ENCODE measurements at places on chromosomes 1 and 21.
A peak's percentile ranks its signal among the peaks of the same experiment; 100 is the strongest.

- no peak for DNase-seq
Observed at GRCh38 chr1:224755586-224755985, 139.5 kb downstream of the CNIH3 start.

DNA sequence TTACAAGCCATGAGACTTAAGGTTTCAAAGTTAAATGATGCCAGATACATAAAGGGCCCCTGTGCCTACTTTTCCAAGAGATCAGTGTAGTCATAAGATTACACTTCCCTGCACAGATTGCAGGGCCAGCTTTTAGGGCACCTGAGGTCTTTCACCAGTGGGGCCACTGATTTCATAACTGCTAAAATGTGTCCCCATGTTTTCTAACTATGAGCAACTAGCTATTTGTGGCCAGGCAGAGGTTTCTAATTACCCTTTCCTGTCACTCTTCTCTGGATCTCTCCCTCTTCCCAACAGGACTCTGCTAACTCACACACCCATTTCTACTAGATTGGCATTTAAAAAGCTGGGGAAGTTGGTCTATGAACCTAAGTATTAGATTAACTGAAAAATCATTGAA, 207.1 kb upstream of the SGIP1 start:
- no peak for DNase-seq

DNA sequence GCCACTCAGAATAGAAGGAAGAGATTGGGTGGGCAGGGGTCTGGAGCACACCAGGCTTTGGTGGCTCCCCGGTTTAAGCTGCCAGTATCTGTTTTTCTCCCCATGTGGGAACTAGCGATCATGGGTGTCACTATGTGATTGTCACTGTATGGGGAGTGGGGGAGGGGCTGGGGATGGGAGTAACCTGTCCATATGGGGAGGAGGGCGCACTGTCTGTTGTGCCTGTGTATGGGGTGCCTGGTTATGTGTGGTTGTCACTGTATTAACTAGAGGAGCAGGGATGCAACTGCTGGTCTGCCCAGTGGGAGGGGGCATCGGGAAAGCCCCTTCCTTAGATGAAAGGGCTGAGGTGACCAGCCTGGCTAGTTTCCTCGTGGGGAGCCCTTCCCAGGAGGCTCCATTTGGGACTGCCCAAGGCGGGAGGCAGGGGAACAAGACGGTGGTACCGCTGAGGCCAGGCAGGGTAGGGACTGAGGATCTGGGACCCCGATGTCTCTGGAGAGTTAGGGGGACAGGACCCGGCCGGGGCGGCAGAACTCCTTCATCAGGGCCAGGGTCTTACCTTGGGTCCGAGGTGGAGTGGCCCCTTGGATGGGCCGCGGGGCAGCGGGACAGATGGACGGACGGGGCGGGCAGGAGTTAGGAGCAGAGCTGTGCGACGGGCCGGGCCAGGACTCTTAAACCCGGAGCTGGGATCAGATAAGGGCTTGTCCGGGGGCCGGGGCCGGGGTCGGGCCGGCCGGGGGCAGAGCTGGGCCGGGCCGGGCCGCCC, at the start of gene KCNJ10:
Gene KCNJ10 (minus strand): TSS at position 701 of the 772 bp plus-strand sequence. CDS start 27,628 bp downstream, outside the sequence.
- DNase-seq, result no peak

DNA sequence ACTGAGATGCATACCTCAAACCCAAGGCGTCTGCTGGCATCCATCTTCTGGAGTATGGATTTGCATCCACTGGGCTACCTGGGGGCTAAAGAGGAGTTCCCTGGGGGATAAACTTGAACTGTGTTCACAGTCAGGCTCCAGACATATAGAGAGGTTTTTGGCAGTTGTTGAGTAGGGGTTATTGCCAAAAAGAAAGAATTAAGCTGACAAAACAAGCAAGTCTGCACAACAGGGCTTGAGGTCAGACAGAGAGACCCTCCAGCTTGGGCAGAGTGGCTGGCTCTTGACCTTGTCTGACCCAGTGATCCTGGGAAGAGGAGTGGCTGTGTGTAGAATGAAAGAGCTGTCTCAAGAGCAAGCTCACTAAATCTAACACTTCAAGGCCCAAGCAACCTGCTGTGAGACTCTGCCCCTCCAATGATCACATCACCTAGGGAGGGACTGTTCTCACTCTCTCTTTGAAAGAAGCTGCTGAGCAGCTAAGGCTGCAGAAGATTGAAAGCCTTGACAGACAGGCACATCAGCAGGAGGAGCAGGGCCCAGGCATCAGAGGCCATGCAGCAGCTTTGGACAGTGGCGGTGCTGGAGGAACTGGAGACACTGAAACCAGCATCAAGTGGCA, 61.5 kb downstream of the SYT2 start:
- no peak for DNase-seq

GRCh38 chr1:87965193-87965592, 636.5 kb downstream of the LMO4 start:
- DNase-seq, result no peak

DNA sequence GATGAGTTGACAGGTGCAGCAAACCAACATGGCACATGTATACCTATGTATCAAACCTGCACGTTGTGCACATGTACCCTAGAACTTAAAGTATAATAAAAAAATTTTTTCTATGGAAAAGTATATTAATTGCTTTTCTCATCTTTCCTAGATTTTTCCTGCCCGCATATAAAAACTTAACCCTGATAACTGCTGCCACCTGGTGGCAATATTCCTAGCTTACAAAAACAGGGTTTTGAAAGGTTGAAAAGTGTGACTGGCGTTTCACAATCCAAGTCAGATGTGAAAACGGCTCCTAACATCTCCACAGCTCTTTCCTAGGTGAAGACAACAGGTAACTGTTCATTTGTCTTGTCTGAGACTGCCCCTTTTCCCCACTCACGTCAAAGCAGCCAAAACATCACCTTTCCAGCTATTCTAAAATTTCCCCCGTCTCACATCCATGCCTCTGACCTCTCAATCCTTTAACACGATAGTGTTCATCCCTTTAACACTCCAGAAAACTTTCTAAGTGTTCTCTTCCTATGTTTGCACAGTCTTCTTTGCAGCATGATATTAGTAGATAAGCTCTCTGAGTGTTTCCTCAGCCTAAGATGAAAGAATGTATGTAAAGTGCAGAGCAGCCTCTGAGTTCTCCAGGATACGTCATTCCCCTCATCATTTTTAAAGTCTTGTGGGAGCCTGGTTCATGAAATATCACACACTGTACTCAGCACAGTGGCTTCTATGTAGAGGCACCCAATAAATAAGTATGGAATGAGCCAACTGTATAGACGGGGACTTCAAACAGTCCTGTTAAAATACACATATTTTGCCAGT, 27.5 kb downstream of the OVGP1 start:
- DNase-seq, result peak; percentile 10

DNA sequence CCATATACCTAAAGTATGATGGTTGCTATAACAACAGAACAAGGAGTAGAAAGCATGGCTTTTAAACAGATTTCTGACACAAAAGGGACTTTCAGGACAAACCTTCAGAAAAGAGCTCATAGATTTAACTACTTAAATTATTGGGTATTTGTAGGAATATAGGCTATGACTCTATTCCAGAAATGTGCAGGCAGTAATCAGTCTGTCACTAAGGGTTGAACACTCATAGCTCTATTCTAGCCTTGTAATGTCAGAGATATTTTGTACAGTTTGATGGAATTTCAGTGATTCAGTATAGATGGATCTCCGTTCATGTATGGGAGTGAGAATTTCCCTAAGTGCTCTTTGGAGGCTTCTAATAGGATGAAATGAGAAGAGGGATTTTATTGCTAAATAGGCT, 82.8 kb downstream of the EXTL2 start:
- no peak for DNase-seq

DNA sequence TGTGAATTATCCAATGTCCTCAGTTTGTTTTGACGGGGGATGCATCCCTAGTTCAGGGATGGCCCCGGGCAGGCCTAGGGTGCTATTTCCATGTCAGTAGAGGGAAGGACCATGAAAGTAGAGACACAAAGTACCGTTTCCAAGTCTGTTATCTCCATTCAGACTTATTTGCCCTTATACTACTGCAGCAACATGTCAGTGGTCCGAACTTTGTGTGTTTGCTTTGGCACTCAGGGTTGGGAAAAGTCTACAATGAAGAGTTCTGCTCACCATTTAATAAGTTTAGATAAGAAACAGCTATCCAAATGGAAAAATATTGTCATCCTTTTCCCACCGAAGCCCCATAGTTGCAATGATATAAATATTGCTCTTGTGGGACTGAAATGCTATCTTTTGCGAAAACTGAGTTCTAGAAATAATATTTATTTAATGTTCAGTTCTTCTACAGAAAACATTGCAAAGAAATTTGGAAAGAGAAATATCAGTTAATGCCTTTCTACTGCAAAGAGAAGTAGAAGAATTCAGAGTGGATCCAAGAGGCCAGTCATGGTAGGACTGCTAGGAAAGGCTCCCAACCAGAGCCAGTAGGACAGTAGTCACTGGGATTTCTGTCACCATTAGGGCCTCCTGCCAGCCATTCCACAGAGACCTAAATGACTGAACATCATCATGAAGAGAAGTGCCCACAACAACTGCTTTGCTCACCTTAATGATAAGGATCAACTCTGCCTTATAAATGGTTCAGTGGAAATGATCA, 11.5 kb upstream of the AGT start:
- DNase-seq, result no peak

GRCh38 chr1:7921796-7922195, 18.8 kb downstream of the TNFRSF9 start:
- DNase-seq, result no peak

GRCh38 chr1:36084497-36085115, 712 bp downstream of the TEKT2 start:
- DNase-seq, result no peak

DNA sequence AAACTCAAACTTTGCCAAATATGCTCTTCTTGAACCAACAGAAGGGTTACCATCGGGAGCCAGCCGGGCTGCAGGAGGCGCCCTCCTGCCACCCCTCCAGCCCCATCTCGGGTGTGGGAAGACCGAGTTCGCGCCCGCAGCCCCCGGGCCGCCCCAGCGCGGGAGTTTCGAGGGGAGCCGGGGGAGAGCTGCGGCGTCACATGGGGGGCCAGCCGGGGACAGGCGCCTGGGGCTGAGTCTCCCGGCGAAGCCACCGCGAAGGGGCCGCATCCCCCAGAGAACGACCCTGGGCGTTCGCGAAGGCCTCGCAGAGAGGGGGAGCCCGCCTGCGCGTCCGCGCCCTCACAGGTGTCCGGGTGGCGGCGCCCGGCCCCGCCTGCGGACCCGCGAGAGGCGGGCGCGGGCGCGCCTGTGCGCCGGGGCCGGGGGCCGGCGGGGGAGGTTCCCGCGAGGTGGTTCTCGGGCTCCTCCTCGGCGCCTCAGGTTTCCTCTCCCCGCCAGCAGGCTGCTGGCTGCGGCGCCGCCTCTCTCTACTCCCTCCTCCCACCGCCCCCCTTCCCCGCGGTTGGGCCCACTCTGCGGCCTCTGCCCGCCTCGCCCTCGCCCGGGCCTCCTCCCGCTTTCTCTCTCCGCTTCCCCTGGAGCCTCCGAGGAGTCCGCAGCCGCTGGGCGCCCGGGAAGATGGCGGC, at the start of gene RAVER2:
Gene RAVER2 (plus strand): TSS at position 584 of the 689 bp plus-strand sequence. CDS start 98 bp downstream, at position 682.
- peak; percentile 18 for DNase-seq

- DNase-seq, result no peak
Observed at GRCh38 chr1:27235827-27236226, 1.4 kb downstream of the WDTC1 start.

- DNase-seq, result no peak
Observed at GRCh38 chr1:169027607-169028320, 78.7 kb upstream of the ATP1B1 start.

- DNase-seq, result no peak
Observed at GRCh38 chr21:39681845-39682244, 63.1 kb upstream of the IGSF5 start.

- no peak for DNase-seq
Observed at GRCh38 chr1:62735491-62736171, 47.4 kb upstream of the DOCK7 start.

GRCh38 chr1:216710598-216711333, 12.5 kb downstream of the ESRRG start:
- DNase-seq, result no peak

GRCh38 chr1:48876330-48876785, 99.7 kb upstream of the BEND5 start:
- DNase-seq, result no peak

DNA sequence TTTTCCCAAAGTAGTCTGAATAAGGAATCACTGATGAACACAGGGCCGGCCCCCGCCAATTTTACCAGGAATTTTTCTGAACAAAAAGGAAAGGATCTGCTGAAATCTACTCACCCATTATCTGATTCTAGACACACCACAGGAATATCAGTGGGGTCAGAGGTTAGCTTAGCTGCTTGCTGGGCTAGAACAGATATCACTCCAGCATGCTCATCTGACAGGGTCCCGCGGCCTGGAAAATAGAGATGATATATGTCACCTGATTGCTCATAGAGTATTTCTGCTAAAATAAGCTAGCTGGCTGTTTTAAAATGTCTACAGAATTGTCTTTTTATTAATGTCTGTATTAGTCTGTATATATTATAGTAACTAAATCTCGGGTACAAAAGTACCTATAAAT, 3.7 kb downstream of the LAMTOR5 start:
- DNase-seq, result no peak

DNA sequence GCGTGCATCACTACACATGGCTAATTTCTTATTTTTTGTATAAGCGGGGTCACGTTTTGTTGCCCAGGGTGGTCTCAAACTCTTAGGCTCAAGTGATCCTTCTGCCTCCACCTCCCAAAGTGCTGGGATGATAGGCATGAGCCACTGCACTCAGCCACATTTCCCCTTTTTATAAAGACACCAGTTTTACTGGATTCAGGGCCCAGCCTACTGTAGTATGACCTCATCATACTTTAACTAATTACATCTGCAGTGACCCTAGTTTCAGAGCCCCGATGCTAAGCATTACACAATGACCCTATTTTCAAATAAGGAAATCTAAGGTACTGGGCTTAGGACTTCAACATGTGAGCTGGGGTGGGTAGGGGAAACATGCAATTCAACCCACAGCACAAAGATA, 31.8 kb upstream of the ENAH start:
- no peak for DNase-seq

- no peak for DNase-seq
Observed at GRCh38 chr1:31412732-31413404, at the start of gene SERINC2. SERINC2 (plus strand) TSS chr1:31413213; CDS start chr1:31413266, 53 bp downstream.

- no peak for DNase-seq
Observed at GRCh38 chr21:40837456-40837855, 9.5 kb downstream of the DSCAM start.
